ENCODE measurements at places on chromosomes 5 and 9. TPM values are rescaled to one million over a fixed set of nuclear protein-coding genes. Genes with fewer than 3 reads are reported as not detected.
A peak's percentile ranks its signal among the peaks of the same experiment; 100 is the strongest.

DNA sequence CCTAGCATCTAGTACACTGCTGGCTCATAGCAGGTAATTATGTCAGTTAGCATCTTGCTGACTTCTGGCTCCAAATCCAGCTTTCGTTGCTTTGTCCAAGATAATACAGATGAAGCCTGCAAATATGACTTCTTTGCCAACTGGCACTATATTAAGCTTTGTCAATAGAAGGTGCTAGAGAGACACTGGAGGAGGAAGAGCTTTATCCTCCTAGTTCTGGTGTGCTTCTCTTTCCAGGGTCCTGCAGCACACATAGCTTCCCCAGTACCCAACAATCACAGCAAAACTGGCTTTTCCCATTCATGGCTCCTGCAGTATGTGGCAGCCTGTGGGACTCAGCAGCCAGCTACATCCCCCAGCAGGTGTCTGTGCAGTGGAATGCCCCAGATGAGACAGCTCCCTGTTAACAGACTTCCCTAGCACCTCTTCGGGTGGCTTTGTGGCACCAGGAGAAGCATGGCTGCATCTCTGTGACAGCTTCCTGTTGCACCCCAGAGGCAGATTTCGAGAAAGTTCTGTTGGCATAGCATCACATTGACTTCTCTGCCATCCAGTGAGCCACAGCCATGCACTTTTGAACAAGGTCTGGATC is 147.8 kb downstream of the OXCT1 start:
- DNase-seq = no peak

DNA sequence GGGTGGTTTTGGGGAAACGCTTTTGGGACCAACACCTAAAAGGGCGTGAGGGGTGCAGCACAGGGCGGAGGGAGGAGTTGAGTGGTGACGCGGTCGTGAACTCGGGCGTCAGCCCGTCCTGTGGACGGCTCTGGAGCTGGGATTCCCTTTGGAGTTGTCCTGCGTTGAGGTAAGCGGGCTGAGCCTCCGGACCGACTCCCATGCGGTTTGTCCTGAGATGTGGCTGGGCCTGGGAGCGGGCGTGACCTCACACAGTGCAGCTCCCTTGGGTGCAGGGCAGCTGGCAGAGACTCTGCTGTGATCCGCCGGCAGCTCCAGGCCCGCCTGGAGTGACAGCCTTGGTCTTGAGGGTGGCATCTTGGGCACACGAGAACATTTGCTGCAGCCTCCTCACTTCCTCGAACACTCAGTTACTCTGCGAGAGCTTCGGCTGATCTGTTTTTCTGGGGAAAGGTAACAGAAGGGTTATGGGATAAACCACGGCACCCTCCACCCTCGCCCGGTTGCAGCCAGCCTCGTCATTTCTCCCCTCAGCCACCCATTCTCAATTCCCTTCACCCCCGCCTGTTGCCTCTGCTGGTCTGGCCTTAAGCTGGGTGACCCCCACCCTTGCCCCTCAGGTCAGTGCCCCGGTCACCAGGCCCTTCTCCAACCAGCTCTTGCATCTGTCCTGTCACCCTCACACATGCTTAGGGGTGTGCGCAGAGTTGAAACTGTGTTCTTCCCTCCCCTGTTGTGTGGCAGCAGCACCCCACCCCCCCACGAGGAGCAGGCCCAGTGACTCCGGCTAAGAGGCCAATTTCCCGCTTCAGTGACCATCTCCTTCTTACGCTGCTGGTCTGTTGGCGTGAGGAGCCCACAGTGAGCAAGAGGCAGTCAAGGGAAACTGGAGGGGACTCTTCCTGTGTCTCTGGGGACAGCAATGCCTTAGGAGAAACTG is 94.2 kb upstream of the COL5A1 start:
- no peak for DNase-seq

DNA sequence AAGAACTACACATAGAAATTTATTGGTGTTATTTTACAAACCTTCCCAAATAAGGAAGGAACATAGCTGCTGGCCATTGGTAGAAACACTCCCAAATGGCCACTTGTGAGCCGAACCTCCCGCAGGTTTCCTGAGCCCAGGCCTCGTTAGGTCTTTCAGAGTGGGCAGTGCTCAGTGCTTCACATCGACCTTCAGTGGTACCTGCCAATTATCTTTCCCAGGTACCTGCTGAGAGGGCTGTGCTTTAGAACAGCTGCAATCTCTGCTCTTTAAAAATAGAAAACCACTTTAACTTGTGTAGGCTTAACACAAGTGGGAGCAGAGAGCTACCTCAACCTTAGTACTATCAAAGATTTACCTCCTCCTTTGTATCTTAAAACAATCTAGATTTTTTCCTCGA is 334.1 kb downstream of the RFX3 start:
- DNase-seq = no peak

DNA sequence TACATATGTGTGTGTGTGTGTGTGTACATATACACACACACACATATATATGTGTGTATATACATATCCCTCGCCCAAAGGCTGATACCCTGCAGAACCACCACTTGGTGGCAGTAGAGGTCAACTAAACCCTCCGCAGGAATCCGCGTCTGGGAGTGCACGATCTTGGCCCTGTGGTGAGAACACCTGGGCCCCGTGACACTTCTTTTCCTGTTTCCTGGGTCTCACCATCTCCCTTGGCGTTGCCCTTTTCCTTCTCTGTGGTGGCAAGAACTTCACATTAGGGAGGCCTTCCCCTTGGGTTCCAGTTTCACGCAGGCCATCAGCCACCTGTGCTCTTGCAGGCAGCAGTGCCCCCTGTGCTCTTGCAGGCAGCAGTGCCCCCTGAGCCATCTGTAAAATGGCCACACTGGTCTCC is 8.2 kb downstream of the IL9 start:
- DNase-seq = peak; percentile 39

- DNase-seq = no peak
Measured at GRCh38 chr5:110345623-110346022, 380.8 kb downstream of the TMEM232 start.

- DNase-seq = no peak
Measured at GRCh38 chr9:33065157-33066076, 11.1 kb downstream of the SMU1 start.

GRCh38 chr5:83470526-83471404 is 779 bp upstream of the VCAN start:
- no peak for DNase-seq

DNA sequence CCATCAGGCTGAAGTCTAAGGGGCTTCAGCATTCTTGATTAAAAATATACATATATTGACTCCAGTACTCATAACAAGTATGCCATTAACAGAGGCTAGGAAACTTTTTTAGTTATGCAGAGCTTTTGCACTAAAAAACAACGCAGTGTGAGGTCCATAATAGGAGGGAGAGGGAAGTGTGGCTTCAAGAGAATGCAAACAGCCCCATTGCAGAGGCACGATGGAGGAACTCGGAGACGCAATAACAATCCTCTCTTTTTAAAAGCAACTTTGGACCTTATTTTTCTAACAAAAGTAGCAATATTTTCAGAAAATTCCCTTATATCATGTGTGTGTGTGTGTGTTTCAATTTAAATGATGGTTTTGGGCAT is 150.0 kb upstream of the PTCH1 start:
- DNase-seq = no peak

DNA sequence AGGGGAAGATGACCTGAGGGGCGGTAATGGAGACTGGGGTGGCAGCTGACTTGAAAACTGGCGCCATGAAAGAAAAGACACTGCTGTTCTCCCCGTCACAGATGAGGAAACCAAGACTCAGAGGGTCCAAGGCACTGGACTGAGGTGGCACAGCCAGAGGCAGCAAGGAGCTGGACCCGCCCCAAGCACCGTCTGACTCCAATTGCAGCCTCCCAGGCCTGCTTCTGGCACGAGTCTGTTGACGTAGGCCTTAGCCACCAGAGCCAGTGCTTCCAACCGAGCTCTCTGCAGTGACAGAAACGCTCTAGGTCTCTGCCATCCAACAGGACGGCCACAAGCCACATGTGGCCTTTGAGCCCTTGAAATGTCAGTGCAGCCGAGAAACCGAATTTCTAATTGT is 193.2 kb downstream of the OLFM1 start:
- DNase-seq = no peak

- DNase-seq = no peak
Measured at GRCh38 chr5:16057277-16057676, 122.3 kb downstream of the MARCHF11 start.

DNA sequence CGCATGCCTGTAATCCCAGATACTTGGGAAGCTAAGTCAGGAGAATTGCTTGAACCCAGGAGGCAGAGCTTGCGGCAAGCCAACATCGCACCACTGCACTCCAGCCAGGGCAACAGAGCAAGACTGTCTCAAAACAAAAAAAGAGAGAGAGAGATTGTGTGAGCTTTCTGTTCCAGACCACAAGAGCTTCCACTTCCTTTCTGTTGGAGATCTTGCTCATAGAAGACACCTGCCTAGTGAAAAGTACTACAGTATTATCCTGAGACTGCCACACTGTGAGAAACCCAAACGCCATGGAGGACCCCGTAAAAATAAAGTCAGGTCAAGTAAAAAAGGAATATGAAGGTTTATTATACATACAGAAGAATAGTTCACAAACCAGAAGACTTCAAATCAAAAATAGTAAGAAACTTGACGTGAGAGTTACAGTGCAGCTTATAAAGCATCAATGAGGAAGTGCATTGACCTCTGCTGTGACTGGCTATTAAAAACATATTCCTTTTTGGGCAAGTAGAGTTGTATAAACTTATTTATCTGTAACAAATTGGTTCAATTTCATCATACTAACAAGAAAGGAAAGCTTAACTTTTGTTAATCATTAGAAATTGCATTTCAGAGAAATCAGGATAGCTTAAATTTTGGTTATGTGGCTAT is 4.3 kb upstream of the EMB start:
- DNase-seq = no peak

GRCh38 chr9:129335464-129336129 is 157.5 kb upstream of the IER5L start:
- no peak for DNase-seq

GRCh38 chr5:157997991-157998504 is 139.1 kb upstream of the CLINT1 start:
- DNase-seq = no peak

GRCh38 chr5:89606939-89607534 is 724.1 kb upstream of the MEF2C start:
- DNase-seq = no peak

- DNase-seq = no peak
Measured at GRCh38 chr5:150521939-150522503, 14.1 kb downstream of the NDST1 start.

- DNase-seq = no peak
Measured at GRCh38 chr5:163106098-163106497, 331.3 kb upstream of the CCNG1 start.

GRCh38 chr9:76592091-76592973 is 133.3 kb downstream of the GCNT1 start:
- DNase-seq = no peak

DNA sequence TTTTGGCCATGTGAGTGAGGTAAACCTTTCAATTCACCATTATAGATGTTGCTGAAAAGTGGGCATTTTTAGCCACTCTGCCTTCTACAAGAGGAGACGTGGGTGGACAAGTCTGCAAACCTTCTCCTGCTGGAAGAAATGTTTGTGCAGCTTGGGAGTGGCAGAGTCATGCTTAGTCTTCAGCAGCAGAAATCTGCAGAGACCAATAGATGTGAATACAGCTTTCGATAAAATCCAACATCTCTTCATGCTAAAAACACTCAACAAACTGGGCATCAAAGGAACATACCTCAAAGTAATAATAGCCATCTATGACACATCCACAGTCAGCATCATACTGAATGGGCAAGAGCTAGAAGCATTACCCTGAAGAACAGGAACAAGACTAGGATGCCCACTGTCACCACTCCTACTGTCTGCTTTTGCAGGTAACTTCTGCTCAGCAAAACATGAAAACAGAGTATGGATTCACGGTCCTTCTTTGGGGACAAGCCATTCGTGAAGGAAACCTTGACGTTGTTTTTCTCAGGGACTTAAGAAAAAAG is 91.3 kb downstream of the RALGPS1 start:
- no peak for DNase-seq

DNA sequence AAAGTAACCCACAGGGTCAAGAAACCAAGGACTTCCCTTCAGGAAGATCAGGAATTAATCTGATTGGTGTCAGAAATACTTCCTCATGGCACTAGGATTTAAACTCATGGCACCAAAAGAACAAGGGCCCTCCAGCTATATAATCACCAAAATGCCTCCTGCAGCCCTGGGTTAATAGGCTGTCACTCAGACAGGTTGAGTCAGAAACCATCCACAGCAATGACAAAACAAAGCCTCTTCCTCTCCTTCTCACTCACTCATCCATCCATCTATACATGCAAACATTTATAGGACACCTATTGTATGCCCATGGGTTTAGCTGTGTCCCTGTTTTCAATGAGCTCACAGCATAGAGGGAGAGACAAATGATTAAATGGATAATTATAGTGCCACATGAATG is 62.5 kb upstream of the SPOCK1 start:
- no peak for DNase-seq

DNA sequence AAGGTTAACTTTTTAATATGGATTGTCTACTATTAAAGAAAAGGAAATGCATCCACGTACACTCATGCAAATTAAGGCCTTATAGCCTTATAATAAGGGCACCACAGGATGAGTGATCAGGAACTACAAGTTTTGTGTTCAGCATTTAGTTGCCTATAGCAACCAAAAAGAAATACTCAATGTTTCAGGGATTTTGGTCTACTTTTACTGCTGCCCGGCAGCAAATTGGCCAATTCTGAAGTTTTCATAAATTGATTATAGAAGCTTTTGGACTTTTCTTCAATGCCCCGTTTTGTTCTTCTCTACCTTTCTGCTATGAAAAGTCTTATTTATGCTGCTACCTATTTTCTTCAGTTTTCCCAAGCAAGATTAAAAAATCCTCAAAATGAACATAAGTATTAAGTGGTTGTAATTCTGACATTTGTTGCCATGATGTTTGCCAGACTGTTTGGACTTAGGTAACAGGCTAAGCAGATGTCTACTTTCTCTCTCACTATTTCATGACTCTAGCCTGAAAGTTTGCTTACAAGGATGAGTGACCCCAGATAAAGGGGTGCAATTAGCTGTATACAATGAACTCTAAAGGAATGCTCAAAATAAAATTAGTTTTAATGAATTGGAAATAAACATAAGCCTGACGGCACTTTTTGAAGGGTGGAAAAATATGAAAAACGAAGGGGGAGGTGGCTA is 391.5 kb upstream of the DAB2 start:
- DNase-seq = no peak

The SPINK4 gene
- not detected for polyA plus RNA-seq

The EGFL7 gene
- 3.9 TPM for polyA plus RNA-seq

The TLR4 gene
- polyA plus RNA-seq = not detected

The RNF183 gene
- not detected for polyA plus RNA-seq

The MYMK gene
- not detected for polyA plus RNA-seq

The PCDHGA12 gene
- 4.3 TPM for polyA plus RNA-seq
